Activated CD4-positive, alpha-beta T cell treated with anti-CD3 and anti-CD28 coated beads for 24 hours (primary cell): ENCODE measurements at places on chromosomes 2 and 18.

DNA sequence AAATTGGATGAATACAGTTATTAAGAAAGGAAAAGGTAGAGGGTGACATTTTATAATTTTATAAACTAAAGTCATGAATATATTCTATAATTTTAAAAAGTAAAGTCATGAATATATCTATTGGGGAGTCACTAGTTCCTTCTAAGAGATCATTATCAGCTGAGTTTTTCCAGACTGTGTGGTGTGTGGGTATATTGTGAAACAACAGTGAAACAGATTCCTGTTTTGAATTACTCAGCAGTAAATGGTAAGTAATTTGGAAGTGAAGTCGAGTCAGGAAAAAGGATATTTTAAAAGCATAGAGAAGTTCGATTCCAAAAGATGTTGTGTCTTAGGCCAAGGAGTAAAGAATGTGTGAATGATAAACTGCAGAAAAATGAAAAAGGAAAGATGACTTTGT, 1018.2 kb upstream of the NXPH2 start:
- no peak for DNase-seq

GRCh38 chr2:127079358-127079920, 27.5 kb downstream of the BIN1 start:
- DNase-seq: no peak

- DNase-seq: no peak
These were observed 256.9 kb downstream of the CDH19 start for GRCh38 chr18:66346833-66347588.

DNA sequence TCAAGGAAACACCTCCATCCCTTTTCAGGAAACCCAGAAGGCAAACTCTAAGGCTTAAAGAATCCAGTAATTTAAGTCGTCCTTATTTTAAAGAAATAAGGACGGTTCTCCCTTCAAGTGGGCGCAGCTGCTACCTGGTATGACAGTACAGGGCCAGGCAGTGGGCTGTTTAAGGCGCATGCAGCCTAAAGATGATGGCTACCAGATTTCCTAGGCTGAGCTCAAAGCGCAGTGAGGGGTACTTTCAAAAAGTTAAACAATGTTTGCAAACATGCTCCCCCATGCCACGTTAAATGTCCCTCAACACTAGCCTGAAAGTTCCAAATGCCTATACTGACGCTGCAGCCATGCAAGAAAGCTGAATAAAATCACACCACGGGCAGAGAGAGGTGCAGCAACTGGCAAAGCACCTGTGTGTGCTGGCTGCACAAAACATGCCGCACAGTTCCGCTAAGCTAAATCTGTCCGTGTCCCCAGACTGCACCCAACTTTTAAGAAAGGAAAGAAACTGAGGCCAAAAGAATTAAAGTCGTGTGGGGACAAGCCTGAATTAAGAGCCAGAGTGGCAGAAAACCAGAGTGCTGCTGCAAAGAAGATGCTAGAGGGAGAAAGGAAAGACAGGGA, 583 bp downstream of the HIBCH start:
- DNase-seq: no peak

- no peak for DNase-seq
These were observed 191.7 kb upstream of the ALKAL2 start for GRCh38 chr2:479490-480176.
